ENCODE measurements at places on chromosomes 4 and X.

- DNase-seq = no peak
These were observed 5.6 kb downstream of the QRFPR start for GRCh38 chr4:121375262-121375661.

DNA sequence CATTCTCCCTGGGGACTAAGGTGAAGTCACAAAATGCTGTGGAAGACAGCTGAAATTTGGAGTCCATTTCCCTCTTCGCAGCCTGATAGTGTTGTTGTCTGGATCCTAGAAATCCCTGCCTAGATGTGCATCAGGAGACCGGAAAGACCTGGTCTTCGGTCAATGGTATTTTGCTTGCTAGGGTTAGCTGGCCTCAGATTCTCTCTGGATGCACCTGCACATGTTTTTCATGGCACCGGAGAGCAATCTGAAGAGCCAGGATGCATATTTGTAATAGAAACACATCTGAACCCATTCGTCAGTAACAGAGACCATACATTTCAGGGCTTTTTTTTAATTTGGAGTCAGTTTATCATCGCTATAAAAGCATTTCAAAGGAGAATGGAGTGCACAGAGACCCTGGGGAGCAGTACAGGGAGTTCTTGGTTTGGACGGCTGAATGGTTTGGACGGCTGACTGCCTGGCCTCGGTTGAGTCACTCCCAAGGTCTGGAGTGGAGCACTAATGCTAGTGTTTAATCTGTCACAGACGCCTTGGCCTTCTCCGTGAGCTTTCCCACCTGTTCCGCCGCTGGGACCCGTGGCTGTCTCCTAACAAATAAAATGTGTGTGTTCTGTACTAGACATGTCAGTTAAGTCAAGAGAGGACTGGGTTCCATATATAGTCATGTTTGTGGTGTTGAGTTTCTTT lies 7.5 kb upstream of the PDLIM3 start:
- DNase-seq = no peak

GRCh38 chr4:124526769-124527168 lies 185.8 kb downstream of the ANKRD50 start:
- no peak for DNase-seq

DNA sequence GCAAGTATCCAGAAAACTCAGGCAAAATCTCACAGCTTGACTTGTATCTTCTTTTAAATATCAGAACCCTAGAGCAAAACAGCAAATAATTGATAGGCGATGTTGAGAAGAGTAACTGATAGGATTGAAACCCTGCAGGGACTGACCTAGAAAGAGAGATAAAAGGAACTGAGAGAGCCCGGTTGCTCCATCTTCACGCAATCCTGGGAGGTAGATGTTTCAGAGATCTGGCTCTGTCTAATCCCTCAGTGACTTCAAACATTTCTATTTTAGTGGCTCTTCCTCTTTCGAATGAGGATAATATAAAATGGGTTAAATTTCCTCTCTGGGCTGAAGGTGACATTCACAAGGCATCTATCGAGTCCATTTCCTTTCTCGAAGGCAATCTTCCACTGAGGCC lies 39.3 kb upstream of the RPL34 start:
- no peak for DNase-seq

Data from activated CD4-positive, alpha-beta T cell treated with anti-CD3 and anti-CD28 coated beads, Interleukin-2, amount 50 U/mL, for 48 hours (primary cell).